ENCODE measurements at places on chromosomes 2 and 18.

- DNase-seq, result peak; percentile 53
Observed at GRCh38 chr2:127810156-127810618, 784 bp downstream of the WDR33 start.

- no peak for DNase-seq
Observed at GRCh38 chr2:239763433-239764097, 261.6 kb downstream of the NDUFA10 start.

DNA sequence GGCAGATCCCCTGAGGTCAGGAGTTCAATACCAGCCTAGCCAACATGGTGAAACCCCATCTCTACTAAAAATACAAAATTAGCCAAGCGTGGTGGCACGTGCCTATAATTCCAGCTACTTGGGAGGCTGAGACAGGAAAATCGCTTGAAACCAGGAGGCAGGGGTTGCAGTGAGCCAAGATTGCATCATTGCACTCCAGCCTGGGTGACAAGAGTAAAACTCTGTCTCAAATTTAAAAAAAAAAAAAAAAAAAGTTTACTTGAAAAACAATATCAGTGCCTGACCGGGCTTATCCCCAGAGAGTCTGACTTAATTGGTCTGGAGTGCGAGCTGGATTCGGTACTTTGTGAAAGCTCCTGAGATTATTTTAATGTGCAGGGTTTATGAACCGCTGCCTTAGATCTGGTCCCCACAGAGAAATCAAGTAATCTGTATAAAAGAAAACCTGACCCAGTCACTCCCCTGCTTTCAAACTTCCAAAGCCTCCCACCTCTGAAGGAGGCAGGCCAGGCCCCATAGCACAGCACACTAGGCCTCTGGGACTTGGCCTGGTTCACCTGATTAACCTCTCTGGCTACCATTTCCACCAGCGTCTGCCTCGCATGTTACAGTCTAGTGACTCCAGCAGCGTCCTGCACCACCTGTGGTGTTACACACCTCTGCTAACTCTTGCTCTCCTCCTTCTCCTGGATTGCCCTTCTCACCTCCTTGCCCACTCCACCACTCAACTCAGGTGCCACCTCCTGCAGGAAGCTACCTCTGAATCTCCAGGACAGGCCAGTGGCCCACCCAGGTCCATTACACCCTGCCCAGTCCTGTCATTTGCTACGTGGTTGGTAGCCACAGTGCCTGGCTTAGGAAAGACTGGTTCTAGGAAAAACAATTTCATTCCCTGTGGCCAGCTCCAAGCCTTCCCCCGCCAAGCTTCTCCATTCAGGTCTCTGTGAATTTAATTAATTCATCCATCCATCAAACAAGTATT lies 114.3 kb upstream of the PPP1CB start:
- no peak for DNase-seq

GRCh38 chr2:80293039-80293438 lies 11.5 kb downstream of the LRRTM1 start:
- no peak for DNase-seq

GRCh38 chr2:109144271-109144670 lies 15.3 kb downstream of the SH3RF3 start:
- no peak for DNase-seq

DNA sequence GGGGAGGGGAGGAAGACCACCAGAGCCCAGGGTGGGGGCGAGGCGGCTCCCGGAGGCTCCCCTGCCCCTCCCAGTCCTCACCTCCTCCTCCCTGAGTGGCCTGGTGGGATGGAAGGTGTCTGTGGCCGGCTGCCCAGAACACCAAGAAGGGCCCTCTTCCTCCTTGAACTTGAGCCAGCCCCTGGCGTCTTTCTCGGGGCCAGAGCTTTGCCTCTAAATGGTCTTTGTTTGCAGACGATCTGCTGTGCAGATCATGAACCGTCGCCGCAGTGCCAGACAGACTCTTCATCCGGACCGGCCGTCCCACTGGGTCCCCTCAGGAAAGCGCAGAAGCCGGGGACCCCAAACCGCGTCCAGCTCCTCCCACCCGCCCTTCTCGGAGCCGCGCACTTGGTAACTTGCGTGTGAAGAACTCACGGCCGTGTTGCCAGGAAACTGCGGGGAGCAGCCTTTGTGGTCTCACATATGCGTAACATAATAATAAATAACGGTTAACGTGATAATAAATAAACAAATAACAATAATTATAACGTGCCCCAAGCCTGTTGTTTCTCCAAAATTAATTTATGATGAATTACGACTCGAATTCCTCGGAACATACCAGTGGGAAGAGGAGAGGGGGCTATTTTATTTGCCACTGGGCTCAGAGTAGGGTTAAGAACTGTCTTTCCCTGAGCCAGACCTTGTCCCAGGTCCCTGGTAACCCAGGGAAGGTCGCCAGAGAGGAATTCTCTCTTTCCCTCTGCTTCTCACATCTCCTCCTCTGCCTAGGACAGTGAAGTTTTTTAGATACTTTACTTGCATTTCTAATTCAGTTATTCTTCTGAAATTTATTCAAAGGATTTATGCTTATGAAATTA lies 41.0 kb downstream of the PTGR3 start:
- DNase-seq, result no peak

GRCh38 chr2:109057686-109058085 lies 68.7 kb upstream of the EDAR start:
- no peak for DNase-seq

- no peak for DNase-seq
Observed at GRCh38 chr18:228586-228985, 39.3 kb downstream of the THOC1 start.

DNA sequence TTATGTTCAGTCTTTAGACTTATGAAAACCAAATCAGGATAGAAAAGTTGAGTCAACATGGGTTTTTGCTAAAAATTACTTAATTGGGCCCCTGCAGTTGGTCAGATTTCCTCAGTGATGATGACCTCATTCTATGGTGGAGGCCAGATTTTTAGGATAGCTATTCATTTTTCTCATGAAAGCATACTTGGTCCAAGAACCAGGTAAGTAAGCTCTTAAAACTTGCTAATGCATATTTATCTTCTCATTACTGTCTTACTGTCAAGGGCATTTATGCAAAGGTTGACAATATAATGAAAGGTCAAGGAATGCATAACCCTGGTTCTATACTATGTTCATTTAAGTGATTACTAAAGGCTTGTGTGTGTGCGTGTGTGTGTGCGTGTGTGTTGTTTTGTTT lies 650.6 kb downstream of the SATB2 start:
- DNase-seq, result no peak

DNA sequence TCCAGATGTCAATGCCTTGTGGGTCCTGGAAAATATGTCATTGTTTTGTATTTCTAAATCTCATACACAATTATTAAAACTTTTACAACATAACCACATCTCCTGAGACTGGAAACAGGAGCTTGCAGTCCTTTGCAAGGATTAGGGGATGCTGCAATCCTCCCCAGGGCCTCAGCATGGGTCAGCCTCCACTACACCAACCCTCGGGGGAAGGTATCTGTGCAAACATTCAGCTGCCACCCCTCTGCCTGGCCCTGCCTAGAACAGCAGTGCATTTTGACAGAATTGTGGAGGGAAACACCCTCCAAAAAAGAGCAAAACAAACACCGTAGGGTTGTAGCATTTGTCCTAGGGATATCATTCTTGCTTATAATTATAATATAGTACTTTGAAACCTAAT lies 4.2 kb upstream of the UPP2 start:
- no peak for DNase-seq

DNA sequence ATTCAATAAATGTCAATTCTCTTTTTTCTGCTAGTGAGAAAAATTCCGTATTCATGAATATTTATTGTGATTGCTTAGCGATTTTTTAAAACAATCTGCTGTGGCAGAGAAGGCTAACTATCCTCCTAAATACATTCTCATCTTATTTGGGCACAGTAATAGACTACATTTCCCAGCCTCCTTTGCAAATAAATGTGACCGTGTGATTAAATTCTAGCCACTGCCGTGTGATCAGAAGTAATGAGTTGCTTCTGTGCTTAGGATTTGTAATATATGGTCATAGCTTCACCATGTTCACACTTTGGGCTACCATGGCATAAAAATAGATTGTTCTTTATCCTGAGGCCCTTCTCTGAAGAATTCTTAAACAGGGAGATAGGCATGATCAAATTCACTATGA lies 179.6 kb downstream of the FAM124B start:
- DNase-seq, result no peak

- DNase-seq, result no peak
Observed at GRCh38 chr2:144703852-144704708, 184.2 kb upstream of the ZEB2 start.

GRCh38 chr2:111946294-111947114 lies 48.1 kb downstream of the MERTK start:
- DNase-seq, result no peak

DNA sequence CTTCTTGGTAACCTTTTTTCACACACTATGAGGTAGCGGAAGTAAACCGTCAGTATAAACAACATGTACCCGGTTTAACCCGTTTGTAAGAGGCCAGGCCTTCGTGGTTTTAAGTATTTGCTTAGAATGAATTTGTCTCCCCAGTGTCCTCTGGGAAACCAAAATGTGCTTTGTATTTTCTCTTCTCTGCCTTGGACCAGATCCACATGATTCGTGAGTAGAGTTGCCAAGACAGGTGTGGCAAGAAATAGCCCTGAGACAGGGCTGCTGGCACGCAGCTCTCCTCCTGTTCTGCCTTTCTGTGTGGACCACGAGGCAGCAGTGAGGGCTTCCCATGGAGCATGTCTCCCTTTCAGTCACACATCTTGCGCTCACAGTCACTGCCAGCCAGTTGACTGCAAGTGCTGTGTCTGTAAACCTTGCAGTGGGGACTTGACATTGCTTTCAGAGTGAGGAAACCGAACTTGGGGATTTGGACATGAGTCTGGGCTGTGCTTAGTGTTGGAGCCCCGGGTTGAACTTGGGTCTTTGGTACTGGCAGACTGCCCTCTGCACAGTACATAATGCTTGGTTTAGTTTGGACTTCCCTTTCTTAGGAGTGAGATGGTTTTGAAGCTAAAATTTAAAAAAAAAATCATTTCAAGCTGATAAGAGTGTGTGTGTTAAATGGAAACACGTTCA lies 19.1 kb downstream of the BCL2L11 start:
- no peak for DNase-seq

GRCh38 chr2:63696496-63696895 lies 107.7 kb downstream of the MDH1 start:
- no peak for DNase-seq

- no peak for DNase-seq
Observed at GRCh38 chr2:112782234-112782799, 2.0 kb downstream of the IL1A start.

GRCh38 chr2:221502270-221503010 lies 69.7 kb downstream of the EPHA4 start:
- peak; percentile 14 for DNase-seq

- no peak for DNase-seq
Observed at GRCh38 chr2:219455581-219455980, 20.9 kb downstream of the SPEG start.

GRCh38 chr2:133167990-133168389 lies 400.3 kb downstream of the NCKAP5 start:
- no peak for DNase-seq

All from COLO829 (cell line).